ENCODE measurements at places on chromosomes 2 and 18. TPM values are rescaled to one million over a fixed set of nuclear protein-coding genes. Genes with fewer than 3 reads are reported as not detected.

The RBM43 gene
- 6.9 TPM for total RNA-seq

- peak overlapping the region; percentile 53 for H3K27ac ChIP-seq
- no peaks in the 10 kb centered on the region for H3K36me3 ChIP-seq
- DNase-seq: no peak
- peaks cover 36% of the 10 kb centered on the region for H3K4me1 ChIP-seq
- no peaks in the 10 kb centered on the region for H3K27me3 ChIP-seq
- no peak overlapping the region for H3K4me3 ChIP-seq
Observed at GRCh38 chr2:218017211-218018053, 14.6 kb upstream of the TNS1 start.

- H3K4me1 ChIP-seq: peaks cover 12% of the 10 kb centered on the region
- H3K4me3 ChIP-seq: no peak overlapping the region
- no peaks in the 10 kb centered on the region for H3K36me3 ChIP-seq
- no peak for DNase-seq
Observed at GRCh38 chr18:598124-598589, 1.4 kb downstream of the CLUL1 start.

GRCh38 chr2:152115952-152116351 is 17.1 kb upstream of the CACNB4 start:
- no peaks in the 10 kb centered on the region for H3K27me3 ChIP-seq
- no peak overlapping the region for H3K27ac ChIP-seq
- no peak for DNase-seq

The PXDN gene
- total RNA-seq: 488 TPM

DNA sequence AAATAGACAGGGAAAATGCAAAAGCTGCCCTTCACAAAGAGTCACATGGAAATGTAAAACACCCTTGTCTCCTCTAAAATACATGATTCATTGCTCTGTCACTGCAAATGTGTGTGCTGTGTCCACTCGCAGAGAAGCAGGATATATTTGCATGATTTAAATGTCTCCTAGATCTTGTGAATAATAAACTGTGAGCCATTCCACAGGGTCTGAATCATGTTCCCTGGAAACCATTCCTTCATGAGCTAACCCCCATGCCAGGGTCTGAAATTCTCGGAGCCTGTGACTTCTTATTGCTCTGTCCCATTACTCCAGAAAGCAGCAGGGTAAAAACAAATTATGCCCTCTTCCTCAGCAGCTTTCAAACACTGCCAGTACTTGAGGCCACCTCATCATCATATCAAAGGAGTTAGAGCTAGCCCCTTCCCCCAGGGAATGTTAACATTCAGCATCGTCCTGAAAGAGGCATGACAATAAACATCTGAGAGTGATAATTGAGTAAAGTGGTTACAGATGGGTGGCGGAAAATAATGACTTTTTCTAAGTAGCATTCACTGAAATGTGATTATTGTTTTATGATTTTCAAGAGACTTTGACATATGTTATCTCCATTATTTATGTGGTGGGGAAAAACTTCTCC is 11.7 kb upstream of the CNGA3 start:
- DNase-seq: no peak
- H3K27ac ChIP-seq: peak overlapping the region; percentile 46
- H3K4me1 ChIP-seq: peaks cover 16% of the 10 kb centered on the region
- H3K4me3 ChIP-seq: no peak overlapping the region

The PRKRA gene
- 50.1 TPM for total RNA-seq

- no peak for DNase-seq
- H3K27me3 ChIP-seq: peaks cover 6% of the 10 kb centered on the region
- no peak overlapping the region for H3K4me3 ChIP-seq
- no peaks in the 10 kb centered on the region for H3K36me3 ChIP-seq
Observed at GRCh38 chr2:130874512-130874911, 37.8 kb downstream of the ARHGEF4 start.

The CD207 gene
- not detected for total RNA-seq

The DSG1 gene
- total RNA-seq: not detected

The VAMP5 gene
- not detected for total RNA-seq

DNA sequence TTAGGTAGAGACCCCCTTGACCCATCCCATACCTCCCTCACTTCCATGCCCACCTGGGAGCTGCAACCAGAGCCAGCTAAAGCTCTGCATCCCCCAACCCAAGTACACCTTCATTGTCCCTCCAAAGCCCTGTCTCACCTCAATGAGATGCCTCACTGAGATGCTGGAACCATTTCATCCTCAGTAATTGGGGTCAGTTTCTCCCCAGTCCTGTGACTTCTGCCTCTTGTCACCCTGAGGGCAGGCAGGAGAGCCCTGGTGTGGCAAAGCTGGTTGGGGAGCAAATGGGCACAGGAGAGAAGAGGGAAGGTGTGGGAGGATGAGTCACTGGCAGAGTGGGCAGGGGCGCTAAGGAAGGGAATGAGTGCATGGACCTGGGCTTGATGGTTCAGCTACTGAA is 27.9 kb upstream of the NT5DC4 start:
- H3K4me3 ChIP-seq: no peak overlapping the region
- DNase-seq: peak; percentile 53
- no peaks in the 10 kb centered on the region for H3K36me3 ChIP-seq
- H3K27ac ChIP-seq: peak overlapping the region; percentile 86

- no peak overlapping the region for H3K4me3 ChIP-seq
- H3K4me1 ChIP-seq: no peaks in the 10 kb centered on the region
- H3K27me3 ChIP-seq: peaks cover 22% of the 10 kb centered on the region
Observed at GRCh38 chr2:111958901-111959300, 60.5 kb downstream of the MERTK start.

- DNase-seq: no peak
- H3K27me3 ChIP-seq: no peaks in the 10 kb centered on the region
- H3K4me3 ChIP-seq: no peak overlapping the region
- no peak overlapping the region for H3K27ac ChIP-seq
- peaks cover 2% of the 10 kb centered on the region for H3K4me1 ChIP-seq
- peaks cover 40% of the 10 kb centered on the region for H3K36me3 ChIP-seq
Observed at GRCh38 chr2:275466-275865, 10.7 kb downstream of the ACP1 start.

DNA sequence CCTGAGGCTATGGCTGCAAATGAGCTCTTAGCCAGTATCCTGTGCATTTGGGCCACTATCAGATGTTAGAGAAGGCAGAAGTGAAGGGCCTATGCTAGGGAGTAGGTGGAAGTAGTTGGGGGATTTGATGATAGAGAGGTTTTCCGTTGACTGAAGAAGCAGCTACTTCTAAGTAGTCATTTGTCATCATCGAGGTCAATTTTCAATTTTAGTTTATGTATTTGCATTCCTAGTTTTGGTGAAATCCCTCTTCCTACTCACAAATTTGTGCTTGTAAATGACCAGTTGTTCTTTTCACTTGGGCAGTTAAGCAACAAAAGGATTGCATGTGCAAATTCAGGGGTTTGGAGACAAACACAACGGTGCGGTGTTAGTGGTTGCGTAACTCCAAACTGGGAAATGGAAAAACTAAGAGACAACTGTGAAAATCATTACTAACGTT is 48.5 kb upstream of the PELI1 start:
- no peaks in the 10 kb centered on the region for H3K27me3 ChIP-seq
- no peak overlapping the region for H3K27ac ChIP-seq
- no peak for DNase-seq

GRCh38 chr2:216695401-216695821 is at the start of gene IGFBP5:
Gene IGFBP5 (minus strand): TSS chr2:216695549. CDS start chr2:216694775, 774 bp downstream.
- peaks cover 47% of the 10 kb centered on the region for H3K4me1 ChIP-seq
- peak within 1 kb of the TSS; percentile 84 for H3K27ac ChIP-seq
- peak; percentile 94 for DNase-seq
- peak within 1 kb of the TSS; percentile 93 for H3K4me3 ChIP-seq
- no peaks in the 10 kb centered on the region for H3K27me3 ChIP-seq

The C1GALT1C1L gene
- not detected for total RNA-seq

The ADAM17 gene
- 42.2 TPM for total RNA-seq

The KIF5C gene
- 10.2 TPM for total RNA-seq

The ASXL2 gene
- 34.0 TPM for total RNA-seq

The ABCG5 gene
- total RNA-seq: not detected

- peaks cover 20% of the 10 kb centered on the region for H3K27me3 ChIP-seq
- H3K4me1 ChIP-seq: no peaks in the 10 kb centered on the region
- no peak overlapping the region for H3K27ac ChIP-seq
- H3K4me3 ChIP-seq: no peak overlapping the region
- no peak for DNase-seq
Observed at GRCh38 chr2:118177318-118177717, 89.0 kb downstream of the INSIG2 start.
